ENCODE measurements at places on chromosomes 7 and 10. TPM values are rescaled to one million over a fixed set of nuclear protein-coding genes. Genes with fewer than 3 reads are reported as not detected.

Gene ARHGAP19
- polyA plus RNA-seq = 5.2 TPM

Gene PSMG3
- polyA plus RNA-seq = 54.1 TPM

Gene C10orf95
- not detected for polyA plus RNA-seq

Gene TMEM236
- polyA plus RNA-seq = 0.10 TPM

Gene CLDN3
- polyA plus RNA-seq = not detected
